ENCODE measurements at places on chromosomes 6 and 20. TPM values are rescaled to one million over a fixed set of nuclear protein-coding genes. Genes with fewer than 3 reads are reported as not detected.

DNA sequence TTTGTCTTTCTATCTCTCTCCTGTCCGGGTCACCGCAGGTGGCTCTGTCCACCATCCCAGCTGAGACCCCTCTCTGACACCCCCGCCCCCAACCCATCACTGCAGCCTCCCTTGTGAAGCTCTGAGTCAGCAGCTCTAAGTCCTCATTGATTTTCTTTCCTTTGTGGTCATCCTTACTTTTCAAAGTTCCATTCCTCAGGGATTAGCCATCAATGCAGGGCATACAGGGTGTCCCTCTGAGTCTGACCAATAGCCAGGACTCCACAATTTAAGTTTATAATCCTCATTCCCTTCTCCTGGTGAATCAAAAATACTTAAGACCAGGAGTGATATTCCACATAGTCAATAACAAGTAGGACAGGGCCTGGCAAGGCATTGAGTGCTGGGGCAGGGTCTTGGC, 333.3 kb upstream of the CNR1 start:
- peak; percentile 26 for DNase-seq

Gene CCN6
- not detected for total RNA-seq

GRCh38 chr6:137357263-137357947, 136.8 kb downstream of the OLIG3 start:
- DNase-seq: no peak

Gene C20orf96
- 2.2 TPM for total RNA-seq

Gene NNAT
- total RNA-seq: not detected

GRCh38 chr6:20483887-20484497, 50.3 kb upstream of the CDKAL1 start:
- no peak for DNase-seq

DNA sequence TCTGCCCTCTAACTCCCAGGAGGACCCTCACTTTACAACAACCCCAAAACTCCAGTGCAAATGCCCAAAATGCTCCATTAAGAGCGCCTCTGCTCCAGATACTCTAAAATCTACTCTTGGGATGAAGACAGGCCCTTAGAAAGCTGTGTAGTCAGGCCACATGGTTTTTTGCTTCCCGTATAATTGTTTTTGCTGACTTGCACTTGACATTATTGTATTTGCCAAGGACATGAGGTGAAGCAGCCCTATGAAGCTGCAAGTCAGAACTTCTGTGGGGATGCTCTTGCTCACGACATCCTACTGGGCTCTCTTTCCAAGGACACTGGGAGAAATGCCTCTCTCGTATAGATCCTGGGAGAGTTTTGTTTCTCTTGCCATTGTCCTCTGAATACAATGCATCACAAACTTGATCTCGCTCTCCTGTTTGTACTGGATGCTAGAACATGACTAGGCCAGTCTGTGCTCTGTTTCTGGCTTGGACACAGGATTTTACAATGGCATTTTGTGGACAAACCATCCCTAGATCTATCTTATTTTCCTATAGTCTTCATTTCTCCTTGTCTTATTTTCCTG, 177.2 kb upstream of the DTNBP1 start:
- DNase-seq: no peak

- peak; percentile 72 for DNase-seq
These were observed 3.7 kb downstream of the CSNK2A1 start for GRCh38 chr20:539848-540247.

- DNase-seq: no peak
These were observed 147.2 kb downstream of the SYCP2 start for GRCh38 chr20:59785986-59786795.
